ENCODE measurements at places on chromosomes 5 and 9.
A peak's percentile ranks its signal among the peaks of the same experiment; 100 is the strongest.

DNA sequence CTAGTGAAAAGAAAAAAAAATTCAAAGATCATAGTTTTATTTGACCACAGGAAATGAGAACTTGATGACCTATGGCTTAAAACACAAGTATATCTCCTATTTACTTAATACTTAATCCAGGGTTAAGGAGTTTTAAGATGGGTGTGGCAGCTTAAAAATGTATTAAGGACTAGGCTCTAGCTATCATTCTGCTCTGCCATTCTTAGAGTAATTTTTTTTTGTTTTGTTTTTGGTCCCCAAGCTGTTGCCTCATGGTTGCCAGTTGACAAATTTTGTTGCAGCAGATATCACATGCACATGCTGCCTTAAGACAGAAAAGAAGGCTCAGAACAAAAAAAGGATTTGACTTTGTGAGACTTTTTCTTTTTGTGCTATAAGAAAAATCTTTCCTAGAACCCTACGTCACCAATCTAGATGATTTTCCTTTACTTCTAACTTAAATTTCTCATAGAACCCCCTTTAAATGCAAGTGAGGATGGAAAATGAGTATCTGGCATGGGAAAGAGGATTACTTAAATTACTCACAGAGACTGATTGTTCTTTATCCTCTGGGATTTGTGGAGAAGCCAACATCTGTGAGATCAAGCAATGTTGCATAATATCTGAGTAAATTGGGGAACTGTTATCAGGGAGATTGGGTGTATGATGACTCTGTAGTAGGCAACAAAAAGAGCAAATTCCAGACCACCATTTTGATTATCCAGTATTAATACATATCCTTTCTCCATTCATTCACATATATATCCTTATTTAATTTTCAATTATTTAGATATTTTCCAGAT is 364.7 kb upstream of the CD180 start:
- H3K4me3 ChIP-seq = no peak overlapping the region
- H3K4me1 ChIP-seq = no peaks in the 10 kb centered on the region
- H3K36me3 ChIP-seq = no peaks in the 10 kb centered on the region
- no peaks in the 10 kb centered on the region for H3K27me3 ChIP-seq
- DNase-seq = no peak

- DNase-seq = no peak
- H3K4me1 ChIP-seq = no peaks in the 10 kb centered on the region
- no peaks in the 10 kb centered on the region for H3K36me3 ChIP-seq
- peak overlapping the region; percentile 28 for H3K4me3 ChIP-seq
- H3K27ac ChIP-seq = no peak overlapping the region
Measured at GRCh38 chr9:71249729-71250317, 128.4 kb upstream of the TRPM3 start.

GRCh38 chr9:3435732-3436131 is 90.1 kb downstream of the RFX3 start:
- H3K4me1 ChIP-seq = no peaks in the 10 kb centered on the region
- H3K4me3 ChIP-seq = no peak overlapping the region
- H3K27me3 ChIP-seq = no peaks in the 10 kb centered on the region
- H3K36me3 ChIP-seq = no peaks in the 10 kb centered on the region
- H3K27ac ChIP-seq = no peak overlapping the region
- DNase-seq = no peak

- H3K4me1 ChIP-seq = no peaks in the 10 kb centered on the region
- DNase-seq = no peak
- no peaks in the 10 kb centered on the region for H3K36me3 ChIP-seq
- no peaks in the 10 kb centered on the region for H3K27me3 ChIP-seq
- H3K4me3 ChIP-seq = no peak overlapping the region
- no peak overlapping the region for H3K27ac ChIP-seq
Measured at GRCh38 chr9:87863882-87864465, 18.7 kb upstream of the SPATA31E1 start.

DNA sequence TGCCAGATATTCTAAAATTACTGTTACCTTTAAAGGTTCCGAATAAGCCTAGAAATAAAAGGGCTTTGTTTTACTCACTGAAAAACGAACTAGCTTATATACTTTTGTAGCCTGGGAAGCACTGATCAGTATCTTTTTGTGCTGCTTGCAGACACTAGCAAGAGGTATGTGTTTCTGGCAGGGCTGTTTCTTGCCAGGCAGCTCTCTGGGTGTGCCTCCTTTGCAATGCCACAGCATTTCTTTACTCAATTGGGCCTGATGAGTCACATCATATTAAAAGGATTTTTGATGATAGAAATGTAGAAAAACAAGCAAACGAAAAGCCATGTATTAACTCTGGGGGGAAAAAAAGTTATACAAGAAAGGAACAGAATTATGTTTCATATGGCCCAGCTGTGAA is 35.6 kb downstream of the CD180 start:
- H3K27me3 ChIP-seq = no peaks in the 10 kb centered on the region
- H3K36me3 ChIP-seq = peaks cover 18% of the 10 kb centered on the region
- peak overlapping the region; percentile 80 for H3K27ac ChIP-seq
- peak overlapping the region; percentile 30 for H3K4me3 ChIP-seq
- peaks cover 16% of the 10 kb centered on the region for H3K4me1 ChIP-seq

DNA sequence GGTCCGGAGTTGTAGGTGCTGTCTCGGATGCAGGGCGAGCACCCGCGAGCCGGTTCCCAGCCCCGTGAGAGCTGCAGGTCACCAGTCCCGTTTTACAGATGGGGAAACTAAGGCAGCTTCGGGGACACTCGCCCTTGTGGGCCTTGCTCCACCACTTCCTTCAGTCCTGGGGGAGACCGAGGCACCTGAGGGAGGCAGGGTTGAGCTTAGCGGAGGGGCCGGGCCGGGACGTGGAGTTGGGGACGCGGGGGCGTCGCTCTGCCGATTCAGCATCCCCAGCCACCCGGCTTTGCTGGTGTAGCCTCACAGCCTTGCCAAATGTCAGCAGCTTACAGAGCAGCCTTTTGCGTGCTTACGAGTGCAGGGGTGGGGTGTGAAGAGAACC is 530 bp downstream of the BBLN start:
- H3K4me3 ChIP-seq = peak overlapping the region; percentile 98
- peaks cover 25% of the 10 kb centered on the region for H3K4me1 ChIP-seq
- H3K27me3 ChIP-seq = no peaks in the 10 kb centered on the region
- peaks cover 14% of the 10 kb centered on the region for H3K36me3 ChIP-seq
- H3K27ac ChIP-seq = peak overlapping the region; percentile 68

Data from thoracic aorta (tissue), 2 donors.